Lung (tissue), 17 donors: ENCODE measurements at places on chromosomes 4 and X.
A peak's percentile ranks its signal among the peaks of the same experiment; 100 is the strongest.

DNA sequence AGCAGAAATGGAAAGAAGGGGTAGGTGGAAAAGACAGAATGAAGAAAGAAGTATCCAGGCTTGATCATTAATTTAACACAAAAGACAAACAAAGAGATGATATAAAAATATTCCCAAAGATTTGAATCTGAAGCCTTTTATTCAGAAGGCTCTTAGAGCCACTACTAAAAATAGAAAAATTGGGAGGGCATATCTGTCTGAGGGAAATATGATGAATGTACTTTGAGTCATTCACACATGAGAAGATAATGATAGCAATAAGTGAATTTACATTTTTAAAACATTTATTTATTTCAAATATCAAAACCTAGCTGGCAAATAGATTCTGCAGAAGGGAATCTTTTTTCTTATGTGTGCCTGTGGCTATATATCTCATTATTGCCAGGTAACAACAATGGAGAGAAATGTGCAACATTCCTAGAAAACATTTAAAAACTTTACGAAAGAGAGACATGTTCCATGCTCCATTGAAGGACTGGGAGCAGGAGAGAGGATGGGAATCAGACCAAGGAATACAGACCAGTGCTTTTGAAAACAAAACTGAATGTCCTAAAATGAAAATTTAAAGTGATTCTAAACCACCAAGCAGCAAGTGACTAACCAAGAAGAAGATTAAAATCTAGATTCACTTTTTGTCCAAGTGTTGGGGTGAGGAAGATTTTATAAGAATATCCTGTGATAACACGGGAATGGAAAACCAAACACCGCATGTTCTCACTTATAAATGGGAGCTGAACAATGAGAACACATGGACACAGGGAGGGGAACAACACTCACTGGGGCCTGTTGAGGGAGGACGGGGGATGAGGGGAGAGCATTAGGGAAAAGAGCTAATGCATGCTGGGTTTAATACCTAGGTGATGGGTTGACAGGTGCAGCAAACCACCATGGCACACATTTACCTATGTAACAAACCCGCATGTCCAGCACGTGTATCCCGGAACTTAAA, 41.2 kb downstream of the ANXA5 start:
- no peak for DNase-seq

GRCh38 chr4:23706972-23707651, 182.7 kb downstream of the PPARGC1A start:
- DNase-seq = no peak

DNA sequence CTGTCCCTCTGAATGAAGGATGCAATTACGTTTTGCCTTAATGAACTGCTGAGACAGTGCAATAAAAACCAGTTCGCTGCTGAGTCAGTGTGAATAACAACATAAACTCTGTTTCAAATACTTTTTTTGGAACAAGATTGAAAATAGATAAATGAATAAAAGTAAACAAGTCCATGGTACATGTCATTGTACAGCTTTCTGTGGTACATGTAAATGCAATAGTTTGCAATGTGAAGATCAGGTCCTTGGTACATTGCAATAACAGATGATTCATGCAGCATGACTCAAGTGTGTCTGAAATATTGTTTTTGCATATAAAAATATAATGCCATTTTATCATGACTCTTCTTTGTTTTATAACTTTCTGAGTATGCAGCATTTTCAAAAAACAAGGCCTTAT, 193.4 kb upstream of the PACRGL start:
- no peak for DNase-seq

GRCh38 chrX:86714441-86714840, 566.2 kb downstream of the DACH2 start:
- DNase-seq = no peak

- no peak for DNase-seq
These were observed 197.1 kb upstream of the MAMLD1 start for GRCh38 chrX:150165776-150166610.

GRCh38 chr4:8874003-8874895, 2.6 kb upstream of the HMX1 start:
- DNase-seq = no peak

GRCh38 chr4:182301736-182302135, 58.5 kb downstream of the TENM3 start:
- DNase-seq = no peak

- DNase-seq = peak; percentile 61
These were observed 39.7 kb downstream of the PTPN13 start for GRCh38 chr4:86633854-86634253.

DNA sequence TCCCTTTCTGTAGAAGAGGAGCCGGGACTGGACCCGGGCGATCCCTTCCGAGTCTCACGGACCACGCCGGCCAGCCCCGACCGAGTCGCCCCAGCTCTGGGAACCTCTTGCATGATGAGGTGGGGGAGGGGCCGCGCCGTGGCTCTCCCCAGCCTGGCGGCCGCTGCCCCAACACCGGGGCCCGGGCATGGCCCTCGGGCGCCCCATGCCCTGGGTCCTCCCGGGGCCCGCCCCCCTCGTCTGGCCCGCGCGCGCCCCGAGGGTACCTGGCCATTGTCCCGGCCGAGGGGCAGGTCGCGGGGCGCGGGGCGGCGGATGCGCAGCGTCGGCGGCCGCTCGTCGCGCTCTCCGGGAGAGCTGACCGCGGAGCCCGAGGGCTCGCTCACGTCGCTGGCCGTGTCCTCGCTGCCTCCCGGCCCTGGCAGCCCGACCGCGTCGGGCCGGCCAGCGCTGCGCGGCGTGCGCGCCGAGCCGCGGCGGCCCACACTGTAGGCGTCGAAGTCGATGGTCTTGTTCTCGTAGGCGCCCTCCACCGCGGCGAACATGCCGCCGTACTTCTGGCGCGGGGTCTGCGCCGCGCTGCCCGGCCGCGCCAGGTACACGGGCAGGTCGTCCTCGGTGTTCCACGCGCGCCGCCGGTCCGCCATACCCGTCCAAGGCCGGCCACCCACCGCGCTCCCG, 423 bp downstream of the CRMP1 start:
- DNase-seq = no peak

GRCh38 chrX:149199734-149200133, 305.4 kb downstream of the IDS start:
- no peak for DNase-seq

DNA sequence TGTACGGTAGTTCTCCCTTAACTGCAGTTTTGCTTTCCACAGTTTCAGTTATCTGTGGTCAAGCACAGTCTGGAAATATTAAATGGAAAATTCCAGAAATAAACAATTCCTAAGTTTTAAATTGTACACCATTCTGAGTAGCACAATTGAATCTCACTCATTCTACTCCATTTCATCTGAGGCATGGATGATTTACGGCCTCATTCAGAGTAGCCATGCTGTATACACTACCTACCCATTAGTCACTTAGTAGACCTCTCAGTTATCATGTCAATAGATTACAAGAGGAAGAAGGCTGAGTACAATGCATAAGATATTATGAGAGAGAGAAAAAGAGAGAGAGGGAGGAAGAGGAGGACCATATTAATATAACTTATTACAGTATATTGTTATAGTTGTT, 77.5 kb downstream of the ENOX2 start:
- no peak for DNase-seq

GRCh38 chr4:26793735-26794134, 66.9 kb upstream of the STIM2 start:
- no peak for DNase-seq

DNA sequence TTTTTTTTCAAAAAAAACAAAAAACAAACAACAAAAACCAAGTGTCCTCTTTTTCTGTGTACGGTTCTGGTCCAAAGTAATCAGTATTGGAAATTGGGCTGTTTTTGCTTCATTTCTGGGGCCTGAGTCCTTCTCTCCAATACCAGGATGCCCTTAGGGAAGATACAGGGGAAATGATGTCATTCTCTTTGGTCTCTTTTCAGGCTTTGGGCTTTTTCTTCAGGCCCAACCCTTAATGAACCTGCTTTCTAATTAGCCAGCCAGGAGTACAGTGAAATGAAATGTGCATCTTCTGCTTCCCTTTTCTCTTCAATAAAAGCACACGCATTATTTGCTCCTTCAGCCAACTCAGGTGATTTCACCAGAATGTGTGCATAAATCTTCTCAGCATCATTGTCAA, 52.6 kb upstream of the RBPJ start:
- DNase-seq = no peak

- DNase-seq = no peak
These were observed 19.9 kb upstream of the ENPP6 start for GRCh38 chr4:184237612-184238011.

- peak; percentile 76 for DNase-seq
These were observed 5.1 kb upstream of the CXCL10 start for GRCh38 chr4:76028350-76028765.

DNA sequence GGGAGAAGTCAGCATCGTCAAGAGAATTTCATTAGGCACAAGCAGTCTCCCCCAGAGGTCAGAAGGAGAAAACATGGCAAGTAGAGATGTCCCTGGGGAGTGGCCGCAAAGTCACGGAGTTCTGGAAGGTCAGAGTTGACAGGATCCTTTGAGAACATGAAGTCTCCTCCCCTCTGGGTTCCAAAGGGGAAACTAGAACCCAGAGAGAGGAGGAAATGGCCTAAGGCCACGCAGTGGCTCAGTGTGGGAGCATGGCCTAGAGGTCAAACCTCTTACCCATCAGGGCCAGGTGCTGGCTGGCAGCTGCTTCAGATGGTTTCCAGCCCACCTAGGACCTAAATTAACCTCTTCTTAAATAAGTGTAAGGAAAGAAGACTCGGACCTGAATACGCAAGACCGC, 884 bp downstream of the IDH3G start:
- DNase-seq = no peak

DNA sequence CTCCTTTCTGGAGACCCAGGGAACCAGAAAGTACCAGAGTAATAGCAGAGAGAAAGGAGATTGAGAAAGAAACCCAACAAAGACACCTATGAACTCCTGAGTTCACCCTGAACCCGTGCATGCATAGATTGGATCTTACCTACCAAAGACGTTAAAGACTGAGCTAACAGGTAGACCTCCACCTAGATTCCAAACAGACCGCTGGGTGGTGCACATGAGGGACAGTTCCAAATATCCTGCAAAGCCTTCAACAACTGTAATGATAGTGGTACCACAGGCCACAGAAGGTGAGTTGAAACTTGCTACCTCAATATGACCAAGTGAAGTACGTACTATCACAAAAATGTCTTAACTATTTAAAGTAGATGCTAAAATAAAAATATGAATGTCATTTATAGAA, 34.0 kb upstream of the NR0B1 start:
- no peak for DNase-seq

DNA sequence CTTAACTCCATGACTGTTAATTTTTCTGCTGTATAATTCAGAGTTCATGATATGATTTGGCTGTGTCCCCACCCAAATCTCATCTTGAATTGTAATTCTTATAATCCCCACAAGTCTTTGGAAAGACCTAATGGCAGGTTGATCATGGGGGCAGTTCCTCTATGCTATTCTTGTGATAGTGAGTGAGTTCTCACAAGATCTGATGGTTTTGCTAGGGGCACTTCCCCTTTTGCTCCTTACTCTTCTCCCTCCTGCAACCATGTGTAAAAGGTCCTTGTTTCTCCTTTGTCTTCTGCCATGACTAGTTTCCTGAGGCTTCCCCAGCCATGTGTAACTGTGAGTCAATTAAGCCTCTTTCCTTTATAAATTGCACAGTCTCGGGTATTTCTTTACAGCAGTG, 1751.9 kb downstream of the ARAP2 start:
- no peak for DNase-seq

- DNase-seq = no peak
These were observed 2.8 kb downstream of the EREG start for GRCh38 chr4:74367656-74368290.

DNA sequence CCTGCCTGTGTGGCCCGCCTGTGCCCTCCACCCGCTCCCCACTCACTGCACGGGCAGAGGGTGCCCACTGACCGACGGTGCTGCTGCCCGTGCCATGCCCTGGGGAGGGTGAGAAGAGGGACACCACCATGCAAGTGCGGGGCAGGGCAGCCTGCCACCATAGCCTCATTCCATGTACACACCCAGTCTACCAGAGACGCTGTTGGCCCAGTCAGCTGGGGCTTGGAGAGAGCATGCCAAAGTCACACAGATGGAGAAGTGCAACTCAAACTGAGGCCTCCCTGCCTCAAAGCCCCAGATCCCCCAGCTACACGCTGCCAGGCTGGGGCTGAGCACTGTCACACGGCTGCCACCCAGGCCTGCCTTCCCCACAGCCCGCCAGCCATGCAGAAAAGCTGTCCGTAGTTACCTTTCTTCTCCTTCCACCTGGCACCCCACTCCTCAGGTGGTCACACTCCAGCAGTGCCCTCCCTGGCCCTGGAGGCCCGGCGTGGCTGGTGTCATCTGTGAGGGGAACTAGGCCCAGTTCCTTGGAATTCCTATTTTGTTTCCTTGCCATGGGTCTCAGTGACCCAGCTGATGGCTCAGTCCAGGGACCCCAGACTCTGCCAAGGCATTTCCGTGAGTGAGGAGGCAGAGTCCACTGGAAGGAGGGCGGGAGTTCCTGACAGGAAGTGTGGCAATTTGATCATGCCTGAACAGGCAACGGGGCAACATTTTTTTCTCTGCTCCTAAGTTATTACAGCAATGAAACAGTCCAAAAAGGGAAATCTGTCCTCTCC, at the start of gene SLC2A9:
Gene SLC2A9 (minus strand): TSS at position 627 of the 782 bp plus-strand sequence. CDS start 68 bp downstream, at position 559.
- DNase-seq = no peak

GRCh38 chrX:44319550-44319949, 23.9 kb downstream of the EFHC2 start:
- DNase-seq = no peak

- DNase-seq = no peak
These were observed 2192.6 kb upstream of the AGA start for GRCh38 chr4:179634862-179635261.

DNA sequence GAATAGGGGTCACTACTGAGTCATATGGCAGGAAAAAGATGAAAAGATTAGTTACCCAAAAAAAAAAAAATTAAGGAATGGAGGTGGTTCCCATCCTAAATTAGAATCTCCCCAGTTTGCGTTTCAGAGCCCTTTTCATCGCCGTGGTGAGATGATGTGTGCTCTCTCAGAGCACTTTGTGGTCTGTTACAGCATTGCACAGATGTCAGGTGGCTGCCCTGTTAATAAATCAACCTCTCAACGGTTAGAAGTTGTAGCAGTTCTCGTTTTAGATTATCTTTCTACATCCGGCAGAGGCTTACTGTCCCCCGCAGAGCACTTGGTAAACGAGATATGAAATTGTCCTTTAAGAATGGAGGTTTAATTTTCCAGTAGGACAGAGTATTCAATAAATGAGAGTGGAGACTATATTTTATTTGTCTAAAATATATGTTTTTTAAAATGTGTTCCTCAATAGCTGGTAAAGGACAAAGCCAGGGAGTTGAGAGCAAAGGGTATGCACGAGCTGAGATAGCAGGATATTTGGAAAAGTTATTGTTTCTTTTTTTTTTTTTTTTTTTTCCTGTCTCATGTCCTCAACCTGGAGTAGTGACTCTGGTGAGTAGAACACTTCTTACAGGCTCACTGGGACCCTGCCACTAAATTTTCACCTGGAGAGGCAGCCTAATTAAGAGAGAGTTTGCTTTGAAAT, 26.9 kb downstream of the AFF1 start:
- DNase-seq = peak; percentile 53

DNA sequence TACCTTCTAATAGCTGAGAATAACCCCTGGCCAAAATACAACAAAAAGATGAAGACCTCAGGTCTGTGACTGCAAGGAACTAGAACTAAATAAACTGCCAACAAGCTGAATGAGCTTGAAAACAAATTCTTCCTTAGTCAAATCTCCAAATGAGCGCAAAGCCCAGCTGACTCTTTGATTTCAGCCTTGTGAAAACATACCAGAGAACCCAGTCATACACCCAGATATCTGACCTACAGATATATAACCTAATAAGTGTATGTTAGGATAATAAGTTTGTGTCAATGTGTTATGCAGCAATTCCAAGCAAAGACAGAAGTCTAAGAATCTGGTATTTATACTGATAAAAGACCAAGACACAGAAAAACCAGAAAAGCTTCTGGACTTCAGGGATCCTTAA, 38.0 kb upstream of the ADGRL3 start:
- DNase-seq = no peak

GRCh38 chr4:156838761-156839160, 132.8 kb downstream of the PDGFC start:
- no peak for DNase-seq
